ENCODE measurements at places on chromosomes 7 and 10.

DNA sequence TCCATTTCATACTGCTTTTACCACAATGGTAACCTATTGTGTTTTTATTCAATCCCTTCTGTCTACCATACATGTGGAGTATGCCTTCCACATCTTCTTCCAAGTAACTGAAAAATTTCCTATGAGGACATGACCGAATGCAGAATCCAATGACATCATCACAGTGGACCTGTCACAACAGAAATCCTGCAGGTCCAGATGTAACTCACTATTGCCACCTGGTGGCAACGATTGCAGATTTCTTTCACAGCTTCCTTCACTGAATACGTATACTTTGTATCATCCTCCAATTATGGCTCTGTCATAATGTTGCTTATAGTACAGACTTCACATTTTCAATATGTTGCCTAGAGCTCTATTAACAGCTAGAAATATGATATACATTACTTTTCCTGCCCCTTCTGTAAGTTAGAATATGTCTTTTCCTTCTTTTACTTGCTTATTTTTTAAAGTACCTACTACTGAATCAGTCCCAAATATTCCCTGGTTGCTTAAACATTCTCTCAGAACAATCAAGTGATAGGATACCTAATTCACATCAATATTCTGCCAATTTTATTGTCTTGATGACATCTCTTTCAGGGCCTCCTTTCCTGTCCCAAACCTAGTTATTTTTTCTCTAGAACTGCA, 45.4 kb downstream of the SLC13A1 start:
- peak; percentile 21 for DNase-seq

DNA sequence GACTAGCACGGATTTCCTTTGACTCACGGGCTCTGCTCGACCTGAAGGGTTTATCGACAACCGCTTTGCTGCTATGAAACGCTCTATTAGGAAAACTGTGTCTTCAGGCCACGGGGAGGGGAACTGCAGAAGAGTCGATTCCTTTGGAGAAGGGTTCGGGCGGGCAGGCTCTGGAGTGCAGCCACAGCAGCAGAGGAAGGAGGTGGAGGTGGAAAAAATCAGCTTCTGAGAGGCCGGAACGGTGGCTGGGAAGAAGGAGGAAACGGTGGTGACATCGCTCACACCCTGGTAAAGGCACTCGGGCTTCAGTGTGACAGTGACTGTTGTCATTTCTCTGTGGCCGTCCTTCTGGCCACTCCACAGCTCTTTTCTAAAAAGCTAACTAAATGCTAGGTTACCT, 64.6 kb upstream of the MGMT start:
- no peak for DNase-seq

DNA sequence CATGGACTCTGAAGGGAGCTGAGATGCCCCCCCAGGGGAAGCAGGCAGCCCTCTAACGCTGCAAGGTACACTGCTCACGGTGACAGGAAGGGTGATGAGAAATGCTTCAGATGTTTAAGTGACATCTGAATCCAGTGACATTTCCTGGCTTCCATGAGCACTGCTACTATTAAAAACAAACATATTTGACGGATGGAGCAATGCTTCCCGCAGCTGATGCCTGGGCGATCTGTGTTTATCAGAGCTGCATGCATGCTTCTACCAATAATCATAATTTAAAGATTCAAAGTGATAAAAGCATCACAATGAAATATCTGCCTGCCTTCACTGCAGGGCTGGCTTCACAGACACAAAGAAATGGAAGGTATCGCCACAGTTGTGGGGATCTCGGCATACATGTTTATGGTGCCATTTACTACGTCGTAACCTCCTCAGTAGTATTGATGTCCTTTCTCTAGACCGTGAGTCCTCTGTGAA, 66.1 kb upstream of the AOAH start:
- DNase-seq, result no peak

DNA sequence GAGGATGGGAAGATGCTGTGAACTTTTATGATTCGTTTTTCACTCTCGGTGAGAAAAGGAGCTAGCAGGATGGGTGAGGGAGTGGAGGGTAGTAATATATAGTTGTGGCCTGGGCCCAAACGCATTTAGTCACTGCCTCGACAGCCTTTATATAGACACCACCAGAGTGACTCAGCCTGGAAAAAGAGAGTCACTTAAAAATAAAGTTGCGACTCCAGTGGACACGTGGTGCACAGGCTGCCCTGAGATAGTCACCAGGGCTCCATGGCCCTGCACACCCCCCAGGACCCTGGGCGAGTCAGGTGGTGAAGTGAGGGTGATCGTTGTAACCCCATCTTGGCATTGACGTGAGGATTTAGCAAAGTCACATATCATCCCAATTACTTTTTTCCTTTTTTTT, 106.7 kb downstream of the CUX1 start:
- no peak for DNase-seq

DNA sequence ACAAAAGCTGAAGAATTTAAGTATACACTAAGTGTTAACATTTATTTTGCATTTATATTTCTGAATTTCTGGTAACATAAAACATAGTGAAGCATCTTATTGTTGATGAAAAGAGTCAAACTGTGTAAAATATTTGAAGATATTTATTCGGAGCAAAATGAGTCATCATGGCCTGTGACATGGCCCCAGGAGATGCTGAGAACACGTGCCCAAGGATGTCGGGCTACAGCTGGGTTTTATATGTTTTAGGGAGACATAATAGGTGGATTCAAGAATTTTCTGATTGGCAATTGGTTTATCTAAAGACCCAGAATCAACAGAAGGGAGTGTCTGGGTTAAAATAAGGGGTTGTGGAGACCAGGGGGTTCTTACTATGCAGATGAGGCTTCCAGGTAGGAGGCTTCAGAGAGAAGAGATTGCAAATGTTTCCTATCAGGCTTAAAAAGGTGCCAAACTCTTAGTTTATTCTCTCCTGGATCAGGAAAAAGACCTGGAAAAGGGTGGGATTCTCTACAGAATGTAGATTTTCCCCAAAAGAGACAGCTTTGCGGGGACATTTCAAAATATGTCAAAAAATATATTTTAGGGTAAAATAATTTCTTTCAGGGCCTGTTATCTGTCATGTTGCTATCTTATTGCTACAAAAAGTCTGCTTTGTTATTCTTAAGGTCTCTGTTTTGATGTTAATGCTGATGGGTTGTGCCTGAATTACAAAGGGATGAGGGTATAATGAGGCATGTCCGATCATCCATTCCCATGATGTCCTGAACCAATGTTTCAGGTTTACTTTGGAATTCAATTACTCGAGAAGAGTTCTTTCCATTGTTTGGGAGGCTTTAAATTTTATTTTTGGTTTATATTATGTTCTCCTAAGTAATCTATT, 74.5 kb downstream of the VWDE start:
- DNase-seq, result no peak

DNA sequence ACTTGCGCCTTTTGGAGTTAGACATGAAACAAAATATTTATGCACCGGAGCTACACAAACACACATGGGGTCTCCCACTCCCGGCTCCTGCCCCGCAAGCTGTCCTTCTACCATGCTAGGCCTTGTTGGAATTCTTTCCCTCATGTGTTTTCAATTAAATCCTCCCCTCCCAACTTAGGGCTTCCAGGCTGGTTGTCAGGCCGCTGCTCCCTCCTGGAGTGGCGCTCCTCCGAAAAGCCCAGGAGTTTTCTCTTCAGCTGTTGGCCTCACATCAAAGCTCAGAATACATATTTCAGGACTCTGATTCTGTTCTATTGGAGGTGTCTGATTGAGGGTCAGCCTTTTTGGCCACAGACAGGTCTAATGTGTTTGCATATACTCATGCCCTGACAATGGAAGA, 113.3 kb downstream of the FANK1 start:
- DNase-seq, result no peak

- DNase-seq, result no peak
These were observed 67.8 kb downstream of the TBX20 start for GRCh38 chr7:35185908-35186731.

GRCh38 chr7:38391751-38392150, 118.3 kb upstream of the TARP start:
- DNase-seq, result no peak

DNA sequence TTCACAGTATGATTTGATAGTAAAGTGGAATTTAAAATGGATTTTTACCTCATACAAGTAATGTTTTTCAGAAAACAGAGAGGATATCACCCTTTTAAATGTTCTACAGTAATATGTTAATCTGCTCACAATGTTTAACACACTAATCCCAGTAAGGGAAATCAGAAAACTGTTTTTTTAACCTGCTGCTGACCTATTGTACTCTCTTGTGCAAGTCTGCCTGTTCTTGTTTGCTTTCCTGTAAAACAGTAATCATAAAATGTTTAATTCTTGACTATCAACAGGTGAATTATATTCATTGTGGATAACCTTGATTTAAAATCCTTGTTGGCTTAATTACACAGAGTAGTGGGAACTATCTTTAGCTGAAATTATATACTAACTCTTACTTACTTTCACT, 126.4 kb downstream of the GNAT3 start:
- no peak for DNase-seq

DNA sequence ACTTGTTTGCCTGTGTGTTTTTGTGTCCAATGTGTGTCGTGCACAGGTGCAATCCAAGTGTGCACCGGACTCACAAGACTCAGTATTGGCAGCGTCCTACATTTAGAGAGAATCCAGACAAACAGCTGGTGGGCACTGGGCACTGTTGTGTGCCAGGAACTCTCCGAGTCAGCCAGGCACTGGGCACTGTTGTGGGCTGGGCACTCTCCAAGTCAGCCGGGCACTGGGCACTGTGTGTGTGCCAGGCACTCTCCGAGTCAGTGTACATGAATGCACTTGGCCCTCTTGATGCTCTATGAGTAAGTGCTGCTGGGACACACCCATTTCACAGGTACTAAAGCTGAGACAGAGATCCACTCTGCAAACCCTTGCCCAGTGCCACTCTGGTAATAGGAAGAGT, 303.5 kb downstream of the PTPRN2 start:
- DNase-seq, result no peak

GRCh38 chr10:118901380-118901779, 128.1 kb upstream of the NANOS1 start:
- no peak for DNase-seq

DNA sequence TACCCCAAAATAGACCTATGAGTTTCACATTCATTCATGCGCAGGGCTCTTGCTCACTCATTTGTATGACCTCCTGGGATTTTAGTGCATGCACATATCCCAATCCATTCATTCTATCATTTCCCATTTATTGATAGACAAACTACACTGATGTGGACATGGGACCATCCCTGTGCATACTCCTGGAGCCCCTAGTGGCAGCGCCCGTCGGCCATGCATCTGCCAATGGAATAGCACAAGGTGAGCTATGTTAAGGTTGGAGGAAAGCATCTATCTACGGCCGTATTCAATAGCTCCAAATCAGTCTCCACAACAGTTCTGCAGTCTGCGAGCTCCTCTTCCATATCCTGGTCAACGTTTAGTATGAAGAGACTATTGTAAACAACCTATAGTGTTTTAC, 31.7 kb upstream of the FIGNL1 start:
- no peak for DNase-seq

DNA sequence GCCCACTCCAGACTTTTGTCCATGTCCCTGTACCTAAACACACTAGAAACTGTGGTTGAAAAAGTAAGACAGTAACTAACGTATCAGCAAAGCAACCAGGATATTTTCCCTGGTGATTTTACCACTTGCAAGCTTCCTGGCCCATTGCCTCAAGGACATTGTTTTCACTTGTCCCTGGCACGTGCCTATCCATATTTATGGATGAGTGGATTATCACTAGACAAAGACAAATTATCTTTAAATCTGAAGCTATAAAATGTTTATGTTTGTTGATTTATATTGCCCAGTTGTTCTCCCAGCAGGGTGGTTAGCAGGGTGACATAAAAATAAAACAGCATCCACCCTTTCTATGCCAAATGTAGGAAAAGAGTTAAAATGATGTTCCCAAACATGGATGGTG, 93.2 kb upstream of the STEAP1 start:
- no peak for DNase-seq

DNA sequence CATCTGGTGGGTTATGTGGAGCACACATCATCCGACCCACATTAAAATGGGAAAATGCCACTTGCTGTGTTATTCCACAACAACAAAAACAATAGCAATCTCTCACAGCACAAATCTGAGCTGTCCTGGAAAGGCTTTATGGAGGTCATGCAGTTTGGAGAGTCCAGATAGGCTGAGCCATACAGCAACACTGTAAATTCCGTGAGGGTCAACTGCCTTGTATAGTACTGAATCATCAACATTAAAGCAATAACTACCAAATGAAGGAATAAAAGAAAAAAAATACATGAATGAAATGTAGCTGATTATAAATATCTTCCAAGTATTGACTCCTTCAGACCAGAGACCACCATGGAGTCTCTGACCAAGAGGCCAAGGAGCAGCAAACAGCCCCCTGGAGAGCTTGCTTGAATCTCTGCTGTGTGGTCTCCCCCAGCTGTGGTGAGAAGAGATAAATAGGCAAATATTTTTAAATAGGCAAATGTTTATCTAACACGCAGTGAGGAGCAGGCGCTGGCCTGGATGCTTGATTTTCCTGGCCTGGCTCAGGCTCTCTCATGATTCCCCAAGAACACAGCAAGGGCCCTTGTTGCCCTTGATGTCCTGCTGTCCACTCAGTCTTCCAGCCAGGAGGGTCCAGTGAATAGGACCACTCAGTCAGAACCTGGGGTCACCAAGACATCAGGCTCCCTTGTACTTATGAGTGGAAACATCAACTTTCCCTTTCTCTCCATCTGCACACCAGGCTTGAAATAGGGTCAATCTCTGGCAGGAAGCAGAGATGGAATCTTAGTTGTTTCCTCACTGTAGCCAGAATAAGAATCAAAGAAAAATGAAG, 1021.3 kb downstream of the XPNPEP1 start:
- no peak for DNase-seq

GRCh38 chr10:129193148-129193547, 273.9 kb upstream of the MGMT start:
- DNase-seq, result no peak

DNA sequence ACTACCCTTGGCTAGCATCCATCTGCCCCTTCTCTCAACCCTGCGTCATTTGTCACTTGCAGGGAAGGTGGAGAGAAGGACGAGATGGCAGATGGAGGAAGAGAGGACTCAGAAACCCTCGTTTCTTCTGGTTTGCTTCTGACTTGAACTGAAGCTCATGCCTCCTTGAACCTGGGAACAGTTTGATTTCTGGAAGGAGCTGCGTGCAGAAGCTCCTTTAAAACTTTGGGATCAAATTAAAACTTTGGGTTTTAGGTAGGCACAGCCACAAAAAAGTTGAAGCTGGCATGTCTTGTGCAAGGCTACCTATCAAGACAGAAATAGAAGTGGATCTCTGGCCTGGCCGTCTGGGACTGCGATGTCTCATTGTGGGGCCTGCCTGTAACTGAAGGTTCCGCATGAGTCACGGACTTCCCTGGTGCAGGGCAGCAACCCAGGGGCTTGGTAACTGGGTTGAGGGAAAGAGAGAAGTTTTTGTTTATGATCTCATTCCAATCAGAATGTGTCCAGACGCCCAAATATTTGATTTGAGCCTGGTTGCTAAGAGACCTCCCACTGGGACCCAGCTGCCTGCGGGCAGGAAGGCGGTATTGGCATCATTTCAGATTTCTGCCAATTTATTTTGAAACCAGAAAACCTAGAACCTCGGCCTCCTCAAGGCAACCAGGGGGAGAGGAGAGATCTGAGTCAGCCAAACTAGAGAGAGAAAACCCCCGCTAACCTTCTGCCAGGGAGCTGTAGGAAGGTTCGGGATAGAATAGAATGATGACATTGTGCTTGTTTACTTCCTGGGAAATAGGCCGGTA, 15.8 kb upstream of the CAMK1D start:
- DNase-seq, result no peak

Data from HuH-7.5 (cell line).